GM20000 (cell line): ENCODE measurements at places on chromosomes 2 and 18.

DNA sequence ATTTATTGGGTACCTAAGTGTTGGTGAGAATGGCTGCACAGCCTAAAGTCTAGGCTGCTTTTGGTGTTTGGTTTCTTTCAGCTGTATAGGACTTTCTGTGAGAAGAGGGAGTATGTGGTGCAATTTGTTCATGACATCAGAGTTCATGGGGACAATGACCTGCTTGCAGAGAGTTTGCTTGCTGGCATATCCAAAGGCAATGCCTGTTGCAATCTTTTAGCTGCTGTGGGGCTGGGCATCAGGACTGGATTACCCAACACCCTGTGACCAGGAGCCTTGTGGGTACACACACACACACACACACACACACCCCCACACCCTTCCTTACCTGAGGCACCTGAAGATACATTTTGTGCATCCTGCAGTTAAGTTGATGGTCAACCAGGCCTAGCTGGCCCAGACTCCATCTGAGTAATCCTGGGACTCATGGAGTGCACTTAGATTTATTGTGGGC, 68.4 kb downstream of the LIPG start:
- DNase-seq, result no peak

GRCh38 chr2:120293096-120294007, 40.7 kb downstream of the RALB start:
- no peak for DNase-seq

DNA sequence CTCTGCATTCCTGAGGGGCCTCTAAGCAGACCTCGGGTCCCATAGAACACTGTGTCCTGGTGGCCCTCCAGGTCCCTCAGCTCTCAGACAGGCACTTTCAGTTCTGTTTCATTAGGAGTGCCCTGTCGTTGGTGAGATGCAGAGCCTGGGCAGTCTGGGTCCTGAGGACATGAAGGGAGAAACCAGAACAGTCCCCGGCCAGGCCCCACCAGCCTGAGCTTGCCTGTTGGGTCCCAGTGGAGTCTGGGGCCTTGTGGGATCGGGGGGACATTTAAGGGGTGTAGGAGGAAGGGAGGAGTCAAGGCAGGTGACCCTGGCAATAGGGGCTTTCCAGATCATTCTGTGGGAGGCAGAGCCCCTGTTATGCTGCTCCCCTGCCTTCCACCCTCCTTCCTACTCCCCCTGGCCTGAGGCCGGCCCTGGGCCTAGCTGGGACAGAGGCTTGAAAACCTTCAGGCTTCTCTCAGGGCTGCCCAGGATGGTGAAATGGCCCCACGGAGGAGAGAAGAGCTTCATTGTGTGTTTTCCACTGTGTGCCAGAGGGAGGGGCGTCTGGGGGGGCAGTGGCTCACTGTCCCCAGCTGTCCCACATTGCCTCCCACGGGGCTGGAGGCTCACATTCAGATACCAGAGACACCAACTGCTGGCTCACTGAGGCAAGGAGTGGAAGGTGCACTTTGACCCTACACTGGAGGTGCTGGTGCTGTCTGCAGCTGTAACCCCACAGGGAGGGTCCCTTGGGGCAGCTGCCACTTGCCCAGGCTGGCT, 26.6 kb upstream of the CATIP start:
- peak; percentile 61 for DNase-seq

DNA sequence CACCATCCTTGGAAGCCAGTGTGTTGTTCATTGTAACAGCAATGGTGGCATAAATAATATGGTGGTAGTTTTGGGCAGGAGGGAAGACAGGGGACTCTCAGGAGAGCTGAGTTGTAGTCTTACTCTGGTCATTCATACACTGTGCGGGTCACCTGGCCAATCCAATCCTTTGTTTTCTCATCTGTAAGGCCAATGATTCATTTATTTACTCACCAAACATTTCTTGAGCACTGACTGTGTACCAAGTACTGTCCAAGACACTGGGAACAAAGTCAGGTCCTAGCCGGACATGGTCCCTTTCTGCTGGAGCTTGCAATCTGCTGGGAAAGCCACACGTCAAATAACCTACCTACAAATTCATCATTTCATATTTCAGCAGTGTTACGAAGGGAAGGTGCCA, 302.7 kb downstream of the CYP26B1 start:
- DNase-seq, result no peak

DNA sequence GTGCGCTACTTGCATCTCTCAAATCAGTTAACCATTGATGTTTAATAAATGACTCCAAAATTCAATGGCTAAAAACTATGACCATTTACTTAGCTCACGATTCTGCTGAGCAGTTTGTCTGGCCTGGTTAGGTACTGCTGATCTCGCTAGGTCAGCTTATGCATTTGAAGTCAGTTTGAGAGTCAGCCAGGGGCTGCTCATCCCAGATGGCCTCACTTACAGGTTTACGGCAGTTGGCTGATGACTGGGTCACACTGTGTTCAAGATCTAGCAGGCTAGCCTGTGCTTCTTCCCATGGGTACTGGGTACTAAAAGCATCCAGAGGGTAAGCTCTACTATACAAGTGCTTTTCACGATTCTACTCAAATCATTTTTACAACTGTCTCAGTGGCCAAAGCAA, 122.1 kb downstream of the DLGAP1 start:
- DNase-seq, result no peak

- no peak for DNase-seq
These were observed 45.2 kb upstream of the MEIS1 start for GRCh38 chr2:66389651-66390131.

DNA sequence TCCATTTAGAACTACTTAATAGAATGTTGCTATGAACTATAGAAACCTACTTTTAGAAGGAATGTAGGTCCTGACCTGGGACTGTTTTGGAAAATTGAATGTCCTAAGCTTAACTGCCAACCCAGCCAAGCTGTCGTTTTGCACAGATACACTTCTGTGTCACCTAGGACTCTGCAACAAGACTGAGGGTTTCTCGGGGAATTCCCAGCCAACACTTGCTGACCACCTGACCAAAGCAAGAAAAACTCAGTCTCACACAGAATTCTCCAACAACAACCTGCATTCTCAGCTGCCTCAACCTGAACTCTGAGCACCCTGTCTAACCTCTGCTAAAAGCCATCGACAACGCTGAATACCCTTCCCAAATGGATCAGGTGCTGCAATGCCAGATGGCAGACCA, 128.2 kb downstream of the SS18 start:
- peak; percentile 38 for DNase-seq

GRCh38 chr2:188765522-188766470, 208.4 kb upstream of the COL3A1 start:
- DNase-seq, result no peak

DNA sequence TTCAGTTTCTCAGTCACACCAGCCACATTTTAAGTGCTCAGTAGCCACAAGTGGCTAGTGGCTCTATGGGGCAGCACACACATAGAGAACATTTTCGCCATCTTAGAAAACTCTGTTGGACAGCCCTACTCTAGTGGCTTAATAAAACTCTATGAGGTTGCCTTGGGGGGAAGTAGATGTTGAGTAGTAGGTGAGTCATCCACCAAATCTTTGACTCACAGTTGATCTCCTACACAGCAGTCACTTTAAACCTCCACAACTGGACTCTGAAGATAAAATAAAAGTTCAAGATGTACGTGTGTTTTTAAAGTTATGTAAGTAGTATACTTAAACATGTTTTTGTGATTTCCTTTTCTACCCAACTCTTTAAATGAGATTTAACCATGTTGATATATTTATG, 379.0 kb downstream of the SETBP1 start:
- no peak for DNase-seq

DNA sequence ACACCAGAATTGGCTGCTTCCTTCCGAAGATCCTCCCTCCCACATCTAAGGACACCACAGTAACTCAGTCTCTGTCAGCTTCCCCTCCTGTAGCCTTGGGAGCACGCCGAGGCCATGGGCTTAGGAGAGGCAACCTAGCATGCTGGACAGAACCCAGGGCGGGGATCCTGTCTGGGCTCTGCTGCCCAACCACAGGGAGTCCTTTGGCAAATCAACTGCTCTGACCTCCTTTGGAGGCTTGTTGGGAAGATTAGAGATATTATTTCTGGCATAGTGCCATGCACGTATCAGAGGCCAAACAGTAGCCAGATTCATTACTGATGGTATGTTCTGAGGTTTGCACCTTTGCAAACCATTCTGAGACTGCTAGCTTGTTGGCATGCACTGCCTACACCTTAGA, 262.7 kb upstream of the EPAS1 start:
- DNase-seq, result no peak

DNA sequence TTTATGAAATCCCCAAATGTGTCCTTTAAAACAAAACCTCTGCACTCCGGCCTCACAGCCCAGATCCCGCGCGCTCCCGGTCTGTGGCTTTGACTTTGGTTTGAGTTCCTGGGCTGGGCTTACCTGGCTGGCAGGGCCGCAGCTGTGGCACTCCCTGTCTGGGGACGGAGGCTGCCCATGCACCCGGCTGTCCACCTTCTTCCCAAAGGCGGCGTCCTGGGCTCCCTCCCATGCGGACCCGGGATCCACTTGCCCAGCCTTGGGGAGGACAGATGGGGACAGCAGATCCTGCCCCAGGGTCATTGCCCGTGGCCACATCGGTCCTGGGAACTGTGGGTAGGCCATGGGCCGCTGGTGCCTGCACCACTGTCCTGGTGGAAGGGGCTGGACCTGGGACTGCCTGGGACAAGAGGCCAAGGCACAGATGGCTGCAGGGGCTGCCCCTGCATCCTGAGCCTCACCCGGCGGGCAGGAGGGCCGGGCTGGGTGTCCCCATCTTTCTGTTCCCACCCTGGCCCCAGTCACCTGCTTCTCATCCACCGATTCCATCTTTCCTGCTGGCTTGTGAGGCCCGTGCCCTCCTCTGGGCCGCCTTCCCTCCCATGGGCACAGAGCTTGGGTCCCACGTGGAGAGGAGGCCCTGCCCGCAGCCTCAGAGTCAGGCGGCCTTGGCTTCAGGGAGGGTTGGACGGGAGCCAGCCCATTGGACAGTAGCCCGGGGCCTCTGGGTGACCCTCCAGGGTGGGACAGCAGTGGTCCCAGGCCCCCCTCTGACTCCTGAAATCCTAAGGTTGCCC, 27.7 kb downstream of the NFATC1 start:
- no peak for DNase-seq

- DNase-seq, result no peak
These were observed 280.8 kb upstream of the RGPD4 start for GRCh38 chr2:107545851-107546250.

- DNase-seq, result no peak
These were observed 213.2 kb downstream of the NDUFA10 start for GRCh38 chr2:239811806-239812560.

DNA sequence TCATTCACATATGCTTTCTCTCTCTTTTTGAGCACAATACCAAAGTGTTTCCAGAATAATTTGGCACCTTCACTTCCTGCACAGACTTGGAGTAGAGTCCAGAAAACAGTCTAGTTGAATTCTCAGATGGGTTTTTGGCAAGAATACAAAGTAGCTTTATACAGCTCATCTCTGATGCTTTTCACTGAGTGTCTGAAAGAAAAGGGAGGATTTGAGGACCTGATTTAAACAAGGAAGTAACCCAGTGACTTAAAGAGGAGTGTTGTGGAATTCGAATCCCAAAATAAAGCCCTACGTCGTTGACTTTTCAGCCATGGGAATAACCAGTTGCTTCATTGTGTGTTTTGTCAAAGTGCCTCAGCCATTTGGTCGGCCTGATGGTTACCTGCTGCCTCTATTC, 31.8 kb downstream of the METAP1D start:
- DNase-seq, result no peak

GRCh38 chr2:11154016-11154922, 998 bp upstream of the SLC66A3 start:
- DNase-seq, result no peak

DNA sequence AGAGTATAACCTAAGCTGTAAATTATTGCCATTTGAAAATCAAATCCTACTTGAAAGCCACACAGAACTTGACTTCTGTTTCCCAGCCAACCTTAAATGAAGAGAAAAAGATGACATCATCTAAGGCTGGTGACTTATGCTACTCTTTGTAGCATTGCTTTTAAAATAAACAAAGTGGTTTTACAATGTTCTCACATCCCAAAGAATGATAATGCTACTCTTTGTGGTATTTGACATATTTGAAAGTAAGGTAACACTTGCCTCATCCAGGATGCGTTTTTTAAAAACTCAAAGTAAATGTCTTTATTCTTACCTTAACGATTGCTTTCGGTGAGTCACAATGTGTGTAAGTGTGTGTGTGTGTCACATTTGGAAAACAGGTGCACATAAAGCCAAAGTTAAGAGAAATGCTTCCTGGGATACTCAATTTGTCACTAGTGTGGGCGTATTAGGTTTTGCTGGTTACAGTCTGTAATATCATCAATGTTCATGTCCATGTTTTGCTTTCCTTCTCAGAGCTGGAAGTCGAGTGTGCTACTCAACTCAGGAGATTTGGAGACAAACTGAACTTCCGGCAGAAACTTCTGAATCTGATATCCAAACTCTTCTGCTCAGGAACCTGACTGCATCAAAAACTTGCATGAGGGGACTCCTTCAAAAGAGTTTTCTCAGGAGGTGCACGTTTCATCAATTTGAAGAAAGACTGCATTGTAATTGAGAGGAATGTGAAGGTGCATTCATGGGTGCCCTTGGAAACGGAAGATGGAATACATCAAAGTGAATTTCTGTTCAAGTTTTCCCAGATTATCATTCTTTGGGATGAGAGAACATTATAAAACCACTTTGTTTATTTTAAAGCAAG, 2.6 kb downstream of the PMAIP1 start:
- DNase-seq, result no peak

DNA sequence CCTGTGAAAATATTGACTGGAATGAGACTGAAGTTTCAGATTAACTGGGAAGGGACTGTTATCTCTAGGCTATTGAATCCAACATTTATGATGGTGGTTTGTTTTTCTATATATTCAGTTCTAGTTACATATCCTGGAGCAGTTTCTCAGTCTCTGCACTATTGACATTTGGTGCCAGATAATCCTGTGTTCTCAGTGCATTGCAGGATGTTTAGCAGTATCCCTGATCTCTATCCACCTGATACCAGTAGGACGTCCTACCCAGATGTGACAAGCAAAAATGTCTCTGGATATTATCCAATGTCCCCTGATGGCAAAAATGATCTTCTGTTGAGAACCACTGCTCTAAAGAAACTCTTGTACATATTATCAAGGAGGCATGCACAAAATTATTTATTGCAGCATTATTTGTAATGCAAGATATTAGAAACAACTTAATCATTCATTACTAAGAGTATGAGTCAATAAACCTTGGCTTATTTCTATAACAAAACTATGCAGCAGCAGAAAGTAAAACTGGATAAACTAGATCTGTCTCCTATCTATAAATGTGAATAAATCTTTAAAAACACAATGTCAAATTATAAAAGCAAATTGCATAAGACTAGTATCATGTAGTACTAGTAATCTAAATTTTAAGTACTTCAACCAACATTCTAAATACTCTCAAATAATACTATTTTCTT, 369.3 kb upstream of the RND3 start:
- DNase-seq, result no peak

GRCh38 chr2:11481789-11482472, 16.0 kb upstream of the E2F6 start:
- DNase-seq, result no peak

GRCh38 chr2:218431878-218432277, 13.0 kb downstream of the VIL1 start:
- DNase-seq, result no peak
